CD8-positive, alpha-beta memory T cell (primary cell): ENCODE measurements at places on chromosomes 6 and 20. TPM values are rescaled to one million over a fixed set of nuclear protein-coding genes. Genes with fewer than 3 reads are reported as not detected.

The MUCL3 gene
- total RNA-seq, result not detected

The TTLL9 gene
- total RNA-seq, result not detected

The PBOV1 gene
- not detected for total RNA-seq

The IP6K3 gene
- not detected for total RNA-seq

The MLN gene
- not detected for total RNA-seq

The GMDS gene
- 28.6 TPM for total RNA-seq

The EPB41L1 gene
- 0.35 TPM for total RNA-seq

The PYGB gene
- 35.7 TPM for total RNA-seq

The FHL5 gene
- not detected for total RNA-seq

The CDK5RAP1 gene
- 41.6 TPM for total RNA-seq

The PXT1 gene
- total RNA-seq, result not detected

The PROCR gene
- 2.7 TPM for total RNA-seq

The PPP1R3G gene
- total RNA-seq, result not detected

The GABBR1 gene
- total RNA-seq, result 8.3 TPM

The C20orf202 gene
- total RNA-seq, result not detected

The CRISP3 gene
- total RNA-seq, result not detected

The PPARD gene
- 14.8 TPM for total RNA-seq

The SLC17A4 gene
- total RNA-seq, result not detected

The DLK2 gene
- 1.9 TPM for total RNA-seq

The LZTS3 gene
- 0.97 TPM for total RNA-seq

The CPNE5 gene
- 0.59 TPM for total RNA-seq

The GSTA2 gene
- total RNA-seq, result not detected

The ASF1A gene
- 46.1 TPM for total RNA-seq

The ENPP3 gene
- 1.2 TPM for total RNA-seq

The TSPYL1 gene
- 57.4 TPM for total RNA-seq

The PEX3 gene
- 18.0 TPM for total RNA-seq

The RBPJL gene
- not detected for total RNA-seq

The CAGE1 gene
- 0.18 TPM for total RNA-seq

The LINC00237 gene
- total RNA-seq, result not detected

The C6orf163 gene
- total RNA-seq, result 1.5 TPM
